ENCODE measurements at places on chromosomes 16 and 17. TPM values are rescaled to one million over a fixed set of nuclear protein-coding genes. Genes with fewer than 3 reads are reported as not detected.

Gene CTRB2
- total RNA-seq: not detected

Gene ACE
- 5.6 TPM for total RNA-seq

Gene HID1
- 4.0 TPM for total RNA-seq

Gene CDH16
- not detected for total RNA-seq

Gene ZFP3
- total RNA-seq: 3.1 TPM

Gene LITAFD
- total RNA-seq: not detected

Gene SLC9A5
- total RNA-seq: 0.79 TPM

DNA sequence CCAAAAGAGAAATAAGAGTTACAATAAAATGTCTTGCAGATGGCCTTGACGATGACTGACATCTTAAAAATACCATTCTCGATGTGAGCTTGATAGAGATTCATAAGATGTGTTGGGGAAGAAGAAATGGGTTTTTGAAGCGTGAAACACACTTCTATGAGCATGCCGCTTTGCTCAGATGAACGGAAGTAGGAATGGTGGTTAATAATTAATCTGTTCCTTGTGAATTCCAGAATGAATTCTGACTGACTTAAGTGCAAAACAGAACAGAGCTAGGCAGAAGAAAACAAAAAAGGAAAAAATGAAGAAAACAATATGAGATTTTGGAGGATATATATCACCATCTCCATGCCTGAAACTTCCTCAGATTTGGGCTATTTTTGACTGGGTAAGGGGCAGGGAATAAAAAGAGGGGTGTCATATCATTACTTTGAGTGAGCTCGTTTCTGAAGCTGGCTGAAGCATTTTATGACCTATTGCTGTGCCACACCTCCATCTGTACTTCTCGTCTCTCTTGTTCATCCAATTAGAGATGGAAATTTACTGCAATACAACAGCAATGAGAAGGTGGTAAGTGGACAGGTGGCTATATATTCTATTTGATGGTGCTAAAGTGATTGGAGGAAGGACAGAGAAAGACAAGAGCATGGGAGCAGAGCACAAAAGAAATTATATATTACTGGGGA is 1152.0 kb upstream of the CDH8 start:
- DNase-seq: no peak

GRCh38 chr16:68458551-68458950 is 10.2 kb upstream of the SMPD3 start:
- no peak for DNase-seq

DNA sequence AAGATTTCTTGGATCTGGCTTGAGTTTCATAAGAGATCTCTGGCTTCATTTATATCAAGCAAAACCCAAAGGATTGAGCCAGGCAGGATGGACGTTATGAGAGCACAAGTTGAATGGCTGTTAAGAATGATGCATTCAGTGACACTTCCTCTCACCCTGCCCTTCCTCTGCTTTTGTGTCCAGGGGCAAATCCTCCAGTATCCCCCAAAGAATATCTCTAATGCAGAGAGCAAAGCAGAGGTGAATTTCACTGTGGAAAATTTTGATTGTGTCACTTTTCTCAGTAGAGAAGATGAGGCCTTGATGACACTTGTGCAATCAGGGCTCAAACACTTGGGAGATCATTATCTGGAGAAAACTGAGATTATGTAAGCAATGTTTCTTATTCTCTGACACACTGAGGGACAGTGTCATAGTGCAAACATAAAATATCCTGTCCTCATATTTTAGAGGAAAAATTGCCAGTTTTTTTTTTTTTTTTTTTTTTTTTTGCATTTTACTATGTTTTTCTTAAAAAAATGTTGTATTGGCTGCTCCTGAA is 25.3 kb downstream of the MARCHF10 start:
- DNase-seq: no peak

DNA sequence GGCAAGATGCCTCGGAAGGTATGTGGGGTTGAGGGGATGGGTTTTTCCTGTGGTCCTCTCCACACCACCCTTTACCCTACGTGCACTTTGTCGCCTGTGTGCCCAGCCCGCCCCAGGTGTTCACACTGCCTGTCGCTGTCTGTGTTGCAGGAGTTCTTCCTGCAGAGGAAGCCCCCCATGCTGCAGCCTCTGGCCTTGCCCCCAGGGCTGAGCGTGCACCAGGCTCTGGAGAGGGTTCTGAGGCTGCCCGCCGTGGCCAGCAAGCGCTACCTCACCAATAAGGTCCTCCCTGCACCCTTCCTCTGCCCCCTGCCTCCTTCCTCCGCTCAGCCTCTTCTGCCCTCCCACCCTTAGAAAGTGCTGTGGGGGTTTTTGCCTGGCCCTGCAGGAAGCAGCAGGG is 15.2 kb downstream of the PFAS start:
- DNase-seq: no peak

GRCh38 chr17:31416503-31416923 is 25.0 kb downstream of the RAB11FIP4 start:
- no peak for DNase-seq

DNA sequence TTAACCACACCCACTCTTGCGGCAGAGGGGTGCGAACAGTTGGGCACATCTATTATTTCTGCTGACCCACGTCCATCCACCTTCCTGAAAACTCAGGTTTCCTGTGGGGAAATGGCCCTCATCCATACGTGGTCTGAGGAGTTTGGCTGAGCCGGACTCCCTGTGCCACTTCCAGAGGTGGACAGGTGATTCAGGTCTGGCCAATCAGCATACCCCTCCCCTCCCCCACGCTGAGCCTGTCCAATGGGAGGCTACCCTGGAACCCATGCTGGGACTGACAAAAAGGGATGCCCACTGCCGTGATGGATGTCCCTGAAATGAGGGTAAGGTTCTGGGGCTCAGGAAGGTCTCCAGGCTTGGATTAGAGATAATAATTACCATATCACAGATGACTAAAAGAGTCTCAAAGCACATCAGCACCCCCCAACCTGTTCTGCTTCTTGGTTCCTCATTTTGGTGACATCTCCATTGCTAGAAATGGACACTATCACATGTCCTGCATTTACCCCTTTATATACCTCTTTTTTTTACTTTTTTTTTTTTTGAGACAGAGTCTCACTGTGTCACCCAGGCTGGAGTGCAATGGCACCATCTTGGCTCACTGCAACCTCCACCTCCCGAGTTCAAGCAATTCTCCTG is 5.3 kb upstream of the MAPK7 start:
- no peak for DNase-seq

GRCh38 chr17:49707246-49707607 is 537 bp downstream of the SLC35B1 start:
- DNase-seq: no peak

- DNase-seq: no peak
These were observed 56.9 kb upstream of the RBFOX3 start for GRCh38 chr17:79667746-79668145.

DNA sequence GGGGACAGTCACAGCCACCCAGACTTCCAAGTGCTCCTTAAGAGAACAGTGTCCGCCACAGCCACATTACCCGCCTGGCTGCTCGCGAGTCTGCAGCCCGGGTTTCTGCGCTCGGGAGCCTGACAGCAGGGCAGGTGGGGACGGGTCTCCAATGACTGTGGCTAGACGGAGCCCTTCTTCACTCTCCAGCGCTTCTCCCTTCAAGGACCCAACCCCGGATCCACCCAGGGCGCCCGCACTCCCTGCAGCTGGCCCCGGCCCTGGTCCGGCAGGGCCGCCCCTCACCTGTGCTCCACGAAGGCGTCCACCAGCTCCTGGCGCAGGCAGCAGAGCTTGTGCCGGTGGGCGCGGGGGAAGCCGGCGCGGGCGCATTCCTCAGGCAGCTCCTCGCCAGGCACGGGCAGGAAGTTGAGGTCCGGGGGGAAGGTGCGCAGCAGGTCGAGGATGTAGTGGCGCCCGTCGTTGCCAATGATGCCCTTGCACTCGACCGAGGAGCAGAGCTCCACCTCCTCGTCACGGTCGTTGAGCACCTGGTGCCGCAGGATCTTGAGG is 13.9 kb downstream of the CLUH start:
- DNase-seq: no peak

GRCh38 chr16:17683281-17683680 is 212.5 kb upstream of the XYLT1 start:
- DNase-seq: no peak

- no peak for DNase-seq
These were observed 12.1 kb downstream of the CD300A start for GRCh38 chr17:74478420-74479100.

- peak; percentile 76 for DNase-seq
These were observed 6.6 kb downstream of the KCNAB3 start for GRCh38 chr17:7922845-7923628.

DNA sequence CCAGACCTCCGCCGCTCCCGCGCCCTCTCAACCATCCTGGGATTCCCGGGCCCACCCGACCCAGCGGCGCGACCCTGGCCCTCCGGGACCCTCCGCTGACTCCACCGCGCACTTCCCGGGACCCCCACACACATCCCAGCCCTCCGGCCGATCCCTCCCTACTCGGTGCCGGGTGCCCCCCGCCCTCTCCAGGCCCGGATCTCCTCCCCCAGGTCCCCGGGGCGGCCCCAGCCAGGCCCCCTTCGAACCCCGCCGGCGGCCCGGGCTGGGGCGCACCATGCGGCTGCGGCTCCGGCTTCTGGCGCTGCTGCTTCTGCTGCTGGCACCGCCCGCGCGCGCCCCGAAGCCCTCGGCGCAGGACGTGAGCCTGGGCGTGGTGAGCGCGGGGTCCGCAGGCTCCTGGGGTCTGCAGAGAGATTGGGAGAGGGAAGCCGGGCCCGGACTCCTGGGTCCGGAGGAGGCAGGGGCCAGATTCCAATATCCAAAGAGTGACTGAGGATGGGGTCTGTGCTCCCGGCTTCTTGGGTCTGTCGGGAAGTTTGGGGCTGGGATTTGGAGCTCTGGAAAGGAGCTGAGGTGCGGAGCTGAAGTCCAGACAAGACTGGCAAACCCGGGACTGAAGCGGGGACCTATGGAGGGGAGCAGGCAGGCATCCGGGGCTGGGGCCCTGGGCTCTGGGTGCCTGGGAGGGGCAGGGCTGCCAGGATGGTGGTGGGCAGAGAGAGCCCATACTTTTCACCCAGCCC is 453 bp downstream of the MMP25 start:
- DNase-seq: no peak

GRCh38 chr17:49005140-49005539 is 8.0 kb downstream of the IGF2BP1 start:
- DNase-seq: no peak

- DNase-seq: no peak
These were observed 4.5 kb downstream of the C17orf50 start for GRCh38 chr17:35765086-35765710.

- no peak for DNase-seq
These were observed 207.8 kb downstream of the CDRT15L2 start for GRCh38 chr17:20787281-20787680.

DNA sequence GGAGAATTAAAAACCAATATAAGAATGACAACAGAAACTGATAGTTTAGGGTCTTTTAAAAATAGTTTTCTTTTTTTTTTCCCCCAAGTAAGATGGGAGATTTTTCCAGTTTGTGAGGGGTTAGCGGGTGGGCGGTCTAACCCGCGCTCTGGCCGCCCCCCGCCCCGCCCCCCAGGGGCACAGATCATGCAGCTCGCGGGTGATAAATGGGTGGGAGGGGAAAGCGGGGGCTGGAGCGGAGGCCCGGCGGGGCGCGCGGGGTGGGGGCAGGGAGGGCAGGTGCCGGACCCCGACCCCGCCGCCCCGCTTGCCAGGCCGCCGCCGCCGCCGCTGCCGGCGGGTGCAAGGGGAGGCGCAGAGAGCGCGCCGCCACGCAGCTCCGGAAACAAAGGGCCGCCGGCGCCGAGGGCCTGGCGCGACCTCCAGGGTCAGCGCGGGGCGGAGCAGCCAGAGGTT is 60.1 kb upstream of the GSE1 start:
- no peak for DNase-seq
